Pericardium fibroblast (primary cell): ENCODE measurements at places on chromosomes 4 and X. TPM values are rescaled to one million over a fixed set of nuclear protein-coding genes. Genes with fewer than 3 reads are reported as not detected.

Gene CSN1S1
- not detected in 2 replicates for total RNA-seq

Gene CXCL8
- total RNA-seq: 2.0 and 4.0 TPM in 2 replicates

Gene MAGEB6B
- total RNA-seq: not detected in 2 replicates

Gene DCHS2
- not detected in 2 replicates for total RNA-seq

Gene STPG2
- total RNA-seq: not detected in 2 replicates

Gene HS3ST1
- total RNA-seq: 0.12 TPM in 1 of 2 replicates, not detected in the other

Gene ADH7
- total RNA-seq: not detected in 2 replicates

Gene PCYT1B
- total RNA-seq: 0.09 and 1.1 TPM in 2 replicates

Gene GAGE1
- total RNA-seq: not detected in 2 replicates

Gene MAGED4B
- 16.9 and 28.4 TPM in 2 replicates for total RNA-seq

Gene SPANXC
- not detected in 2 replicates for total RNA-seq

Gene PLP1
- 2.5 and 5.8 TPM in 2 replicates for total RNA-seq

Gene TMEM31
- total RNA-seq: not detected in 2 replicates

Gene ZCCHC12
- not detected in 2 replicates for total RNA-seq

Gene NDNF
- total RNA-seq: 1.1 TPM in 1 of 2 replicates, not detected in the other

Gene ADH1A
- not detected in 2 replicates for total RNA-seq

Gene NPFFR2
- total RNA-seq: not detected in 2 replicates
